Karpas-422 (cell line): ENCODE measurements at places on chromosomes 7 and 10.
A peak's percentile ranks its signal among the peaks of the same experiment; 100 is the strongest.

DNA sequence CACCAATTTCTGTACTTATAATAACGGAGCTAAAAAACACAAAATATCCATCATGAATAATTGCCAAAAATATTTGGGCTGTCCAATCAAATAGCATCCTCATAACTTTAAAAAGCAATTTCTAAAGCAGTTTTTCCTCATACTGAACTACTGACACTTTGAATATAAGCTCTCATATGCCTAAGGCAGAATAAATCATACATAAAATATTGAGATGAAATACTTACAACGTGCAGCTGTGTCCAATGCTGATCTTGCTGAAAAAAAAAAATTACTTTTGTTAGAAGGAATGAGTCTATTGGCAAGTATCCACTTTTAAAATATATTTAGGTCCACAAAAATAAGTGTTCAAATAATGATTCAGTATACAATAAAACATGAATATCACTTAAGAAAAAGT, 24.2 kb downstream of the FAM3C start:
- no peak for DNase-seq

- DNase-seq: no peak
Observed at GRCh38 chr7:149494738-149495368, 2.8 kb downstream of the ZNF746 start.

GRCh38 chr7:17530741-17531421, 232.4 kb downstream of the AHR start:
- DNase-seq: peak; percentile 73

- no peak for DNase-seq
Observed at GRCh38 chr7:50791938-50792341, 9.2 kb upstream of the GRB10 start.

DNA sequence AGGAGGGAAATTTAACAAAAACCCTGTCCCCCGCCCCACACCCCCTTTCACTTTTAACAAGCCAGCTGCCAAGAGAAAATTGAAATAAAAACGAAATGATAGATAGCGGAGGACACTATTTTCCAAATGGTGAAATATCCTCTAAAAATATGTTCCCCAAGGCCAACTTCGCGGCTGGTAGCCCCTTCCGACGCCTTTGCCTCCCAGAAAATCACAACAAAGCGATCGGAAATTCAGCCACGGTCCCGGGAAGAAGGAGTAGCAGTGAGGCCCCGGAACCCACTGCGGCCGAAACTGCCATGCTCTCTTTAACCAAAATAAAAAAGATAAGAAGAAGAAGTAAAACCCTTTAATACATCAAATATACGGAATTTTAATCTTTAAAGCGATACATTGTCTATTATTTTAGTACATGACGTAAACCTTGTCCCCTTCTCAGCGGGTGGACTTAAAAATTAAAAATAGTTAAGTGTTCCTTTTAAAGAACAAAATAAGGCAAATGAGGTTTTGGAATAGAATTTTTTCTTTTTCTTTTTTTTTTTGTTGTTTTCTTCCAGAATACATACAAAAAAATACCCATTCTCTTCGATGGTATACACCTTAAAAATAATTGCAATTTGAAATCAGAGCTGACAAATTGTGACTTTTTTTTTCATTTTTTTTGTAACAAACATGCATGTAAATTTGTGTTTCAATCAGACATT, 3.9 kb downstream of the ZNF503 start:
- DNase-seq: no peak

- DNase-seq: no peak
Observed at GRCh38 chr10:46254467-46254866, 32.3 kb upstream of the ANTXRL start.

GRCh38 chr10:24453973-24454372, 245.0 kb downstream of the KIAA1217 start:
- DNase-seq: no peak

DNA sequence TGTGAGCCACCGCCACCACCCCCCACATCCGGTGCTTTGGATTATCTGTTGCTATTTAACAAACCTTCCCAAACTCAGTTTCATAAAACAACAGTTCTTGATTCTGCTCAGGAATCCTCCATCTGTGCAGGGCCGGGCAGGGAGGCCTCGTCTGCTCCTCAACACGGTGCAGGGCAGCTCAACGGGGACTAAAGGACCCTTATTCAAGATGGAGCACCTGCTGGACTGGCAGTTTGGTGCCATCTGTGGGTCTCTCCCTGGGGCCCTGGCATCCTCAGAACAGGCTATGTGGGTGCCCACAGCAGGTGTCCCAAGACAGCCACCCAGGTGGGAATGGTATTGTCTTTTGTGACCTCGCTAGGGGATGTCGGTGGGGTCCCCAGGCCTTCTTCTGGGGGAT, 31.0 kb upstream of the ELFN1 start:
- DNase-seq: no peak

GRCh38 chr7:136086712-136087111, 109.6 kb upstream of the MTPN start:
- peak; percentile 89 for DNase-seq

- DNase-seq: no peak
Observed at GRCh38 chr7:6376820-6377219, 70.9 kb downstream of the DAGLB start.

GRCh38 chr7:36312064-36312914, 77.4 kb upstream of the ANLN start:
- peak; percentile 78 for DNase-seq

GRCh38 chr10:847868-848267, 83.6 kb downstream of the LARP4B start:
- no peak for DNase-seq

DNA sequence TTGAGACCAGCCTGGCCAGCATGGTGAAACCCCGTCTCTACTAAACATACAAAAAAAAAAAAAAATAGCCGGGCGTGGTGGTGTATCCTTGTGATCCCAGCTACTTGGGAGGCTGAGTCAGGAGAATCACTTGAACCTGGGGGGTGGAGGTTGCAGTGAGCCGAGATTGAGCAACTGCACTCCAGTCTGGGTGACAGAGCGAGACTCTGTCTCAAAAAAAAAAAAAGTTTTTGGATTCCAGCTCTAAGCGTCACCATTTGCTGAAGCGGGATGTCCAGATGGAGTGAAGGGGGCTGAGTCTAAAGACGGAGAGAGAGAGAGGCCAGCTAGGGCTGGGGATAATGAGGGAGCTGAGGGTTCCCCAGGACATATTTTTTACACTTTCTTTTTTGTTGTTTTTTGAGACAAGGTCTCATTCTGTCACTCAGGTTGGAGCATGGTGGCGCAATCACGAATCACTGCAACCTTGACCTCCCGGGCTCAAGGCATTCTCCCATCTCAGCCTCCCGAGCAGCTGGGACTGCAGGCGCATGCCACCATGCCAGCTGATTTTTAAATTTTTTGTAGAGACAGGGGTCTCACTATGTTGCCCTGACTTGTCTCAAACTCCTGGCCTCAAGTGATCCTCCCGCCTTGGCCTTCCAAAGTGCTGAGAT, 9.4 kb upstream of the HK1 start:
- DNase-seq: no peak

- DNase-seq: no peak
Observed at GRCh38 chr10:8061274-8062211, 7.1 kb downstream of the GATA3 start.

GRCh38 chr10:24425151-24425550, 216.2 kb downstream of the KIAA1217 start:
- no peak for DNase-seq

- no peak for DNase-seq
Observed at GRCh38 chr10:110947061-110947595, 27.7 kb downstream of the SHOC2 start.

- no peak for DNase-seq
Observed at GRCh38 chr10:119346095-119346832, 138.9 kb downstream of the GRK5 start.

- DNase-seq: no peak
Observed at GRCh38 chr7:135184254-135184841, 13.8 kb upstream of the CYREN start.

GRCh38 chr7:121076350-121077164, 88.0 kb downstream of the CPED1 start:
- no peak for DNase-seq

DNA sequence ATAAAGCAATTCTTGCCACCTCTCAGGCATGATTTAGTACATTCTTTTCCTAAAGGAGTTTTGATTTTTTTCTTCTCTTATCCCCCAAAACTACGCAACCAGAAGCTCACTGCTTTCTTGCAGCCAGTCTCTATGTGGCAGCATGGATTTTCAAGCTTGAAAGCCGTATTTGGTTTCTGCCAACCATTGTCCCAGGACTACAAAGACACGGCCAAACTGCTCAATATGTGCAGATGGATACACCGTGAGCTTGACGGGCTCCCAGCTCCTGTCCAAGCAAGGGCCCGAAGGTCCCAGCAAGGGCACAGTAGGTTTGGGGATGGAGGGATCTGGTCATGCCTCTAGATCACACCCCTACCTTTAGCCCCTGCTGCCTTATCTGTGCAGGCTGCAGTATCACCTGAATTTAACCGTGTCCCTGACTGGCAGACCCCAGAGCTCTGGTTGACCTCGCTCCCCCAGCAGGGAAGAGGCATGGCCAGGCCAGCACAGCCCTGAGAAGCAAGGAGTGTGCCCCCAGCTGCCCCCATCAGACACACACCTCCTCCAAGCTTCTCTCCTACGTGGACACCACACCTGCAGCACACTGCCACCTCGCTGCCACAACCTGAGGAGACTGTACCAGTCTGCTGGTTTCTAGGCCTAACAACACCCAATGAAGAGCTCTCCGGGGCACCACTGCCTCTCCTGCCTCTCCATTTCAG, 86.8 kb downstream of the COBL start:
- no peak for DNase-seq

DNA sequence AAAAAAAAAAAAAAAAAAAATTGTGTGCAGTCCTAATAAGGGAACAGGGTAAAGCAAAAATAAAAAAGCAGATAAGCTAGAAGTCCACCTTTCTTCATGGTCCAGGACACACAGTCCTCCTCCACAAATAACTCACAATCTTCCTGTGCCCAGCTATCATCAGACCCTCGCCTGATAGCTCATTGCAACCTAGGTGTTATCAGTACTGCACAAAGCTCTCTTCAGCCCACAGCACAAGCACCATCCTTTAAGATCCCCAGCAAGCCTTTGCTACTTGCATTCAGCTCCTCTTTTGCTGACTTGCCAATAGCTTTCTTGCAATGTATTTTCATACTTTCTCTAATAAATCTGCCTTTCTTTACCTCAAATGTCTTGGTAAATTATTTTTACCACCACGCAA, 5.0 kb downstream of the NDUFA5 start:
- DNase-seq: no peak

DNA sequence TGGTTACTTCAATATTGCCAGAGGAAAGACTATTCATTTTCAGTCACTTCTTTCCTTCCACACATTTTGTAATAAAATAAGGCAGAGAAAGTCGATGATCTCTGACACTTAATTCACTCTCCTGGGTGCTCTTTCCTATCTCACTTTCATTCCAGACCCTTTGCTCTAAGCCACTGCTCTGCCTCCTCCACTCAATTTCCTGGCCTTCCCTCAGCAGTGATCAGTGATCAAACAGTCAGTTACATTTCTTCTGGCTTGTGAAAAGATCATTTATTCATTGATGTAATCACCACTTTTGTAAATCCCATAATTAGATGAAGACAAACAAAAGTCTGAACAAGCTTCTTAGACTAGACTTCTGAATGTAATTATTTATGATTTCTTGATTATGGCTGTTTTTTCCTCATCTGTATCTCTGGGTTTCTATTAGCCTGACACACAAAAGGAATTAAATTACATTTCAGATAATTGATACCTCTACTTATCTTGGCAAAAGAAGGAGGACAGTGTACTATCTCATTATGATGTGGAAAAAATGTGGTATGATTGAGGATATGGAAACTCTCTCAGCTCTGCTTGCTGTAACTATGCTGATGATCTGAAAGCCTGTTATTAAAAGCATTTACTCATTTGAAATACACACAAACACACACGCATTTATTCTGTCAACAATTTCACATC, 1102.3 kb downstream of the GRM8 start:
- no peak for DNase-seq

DNA sequence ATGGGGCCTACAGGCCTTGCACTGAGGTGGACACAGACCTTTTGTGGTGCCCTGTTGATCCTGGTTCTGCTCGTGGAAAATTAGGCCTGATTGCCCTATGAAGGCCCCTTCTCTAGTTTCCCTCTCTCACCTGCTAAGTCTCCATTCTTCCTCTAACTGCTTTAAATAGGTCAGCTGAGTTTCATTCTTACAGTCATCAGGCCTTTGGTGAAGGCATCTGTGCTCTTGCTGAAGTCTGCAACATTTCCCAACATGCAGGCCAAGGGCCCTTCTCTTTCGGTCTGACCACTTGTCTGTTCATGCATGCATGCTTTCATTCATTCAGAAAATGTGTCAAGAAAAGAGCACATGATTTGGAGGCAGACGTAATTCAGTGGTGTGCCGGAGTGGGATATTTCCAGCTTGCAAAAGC, 244.0 kb downstream of the BUB3 start:
- peak; percentile 69 for DNase-seq

GRCh38 chr10:77325233-77325537, 312.4 kb downstream of the KCNMA1 start:
- no peak for DNase-seq

GRCh38 chr10:101182936-101183335, 46.3 kb downstream of the LBX1 start:
- DNase-seq: no peak

- no peak for DNase-seq
Observed at GRCh38 chr10:91887272-91888076, 21.8 kb downstream of the FGFBP3 start.

DNA sequence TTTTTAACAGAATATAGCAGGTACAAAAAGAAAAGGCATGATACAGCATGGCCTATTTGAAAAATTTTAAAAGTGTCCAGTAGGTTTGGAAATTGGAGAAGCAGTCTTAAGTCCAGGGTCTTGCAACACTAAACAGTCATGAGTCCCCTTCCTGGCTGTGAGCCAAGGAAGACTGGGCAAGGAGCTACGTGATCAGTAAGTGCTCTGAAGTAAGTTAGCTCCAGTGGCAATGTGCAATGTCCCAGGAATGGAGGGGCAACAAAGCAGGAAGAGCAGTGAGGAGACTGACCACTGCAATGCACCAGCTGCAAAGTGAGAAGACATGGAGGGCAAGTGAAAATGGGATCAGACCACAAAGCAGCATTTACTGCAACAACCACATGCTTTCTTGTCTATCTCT, 72.9 kb upstream of the GRID1 start:
- no peak for DNase-seq

- no peak for DNase-seq
Observed at GRCh38 chr7:88928276-88928675, 132.7 kb upstream of the TEX47 start.

GRCh38 chr7:25259487-25260243, 31.4 kb upstream of the NPVF start:
- peak; percentile 94 for DNase-seq
